Jurkat, Clone E6-1 (cell line): ENCODE measurements at places on chromosomes 13 and 19.
A peak's percentile ranks its signal among the peaks of the same experiment; 100 is the strongest.

GRCh38 chr19:40080289-40080688, 10.5 kb downstream of the ZNF780A start:
- no peak for DNase-seq

DNA sequence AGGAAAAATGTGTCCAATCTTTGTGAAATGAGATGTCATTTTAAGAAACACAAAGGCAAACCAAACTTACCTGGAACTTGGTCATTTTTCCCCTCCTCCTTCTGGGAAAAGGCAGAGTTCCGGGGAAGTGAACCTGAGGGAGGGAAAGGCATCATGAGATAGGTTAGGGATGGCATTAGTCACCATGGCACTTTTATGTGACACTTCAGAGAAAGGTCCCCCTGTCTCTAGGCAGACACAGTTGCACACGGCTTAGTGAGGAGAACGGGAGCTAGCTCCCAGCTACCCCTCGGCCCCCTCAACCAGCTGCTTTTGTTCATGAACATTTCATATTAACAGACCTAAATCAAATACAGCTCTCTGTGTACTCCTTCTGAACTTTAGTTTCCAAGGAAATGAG, 1.5 kb downstream of the ZNF235 start:
- no peak for DNase-seq

- DNase-seq = no peak
These were observed 1.9 kb downstream of the SIGLEC5 start for GRCh38 chr19:51628153-51628939.

DNA sequence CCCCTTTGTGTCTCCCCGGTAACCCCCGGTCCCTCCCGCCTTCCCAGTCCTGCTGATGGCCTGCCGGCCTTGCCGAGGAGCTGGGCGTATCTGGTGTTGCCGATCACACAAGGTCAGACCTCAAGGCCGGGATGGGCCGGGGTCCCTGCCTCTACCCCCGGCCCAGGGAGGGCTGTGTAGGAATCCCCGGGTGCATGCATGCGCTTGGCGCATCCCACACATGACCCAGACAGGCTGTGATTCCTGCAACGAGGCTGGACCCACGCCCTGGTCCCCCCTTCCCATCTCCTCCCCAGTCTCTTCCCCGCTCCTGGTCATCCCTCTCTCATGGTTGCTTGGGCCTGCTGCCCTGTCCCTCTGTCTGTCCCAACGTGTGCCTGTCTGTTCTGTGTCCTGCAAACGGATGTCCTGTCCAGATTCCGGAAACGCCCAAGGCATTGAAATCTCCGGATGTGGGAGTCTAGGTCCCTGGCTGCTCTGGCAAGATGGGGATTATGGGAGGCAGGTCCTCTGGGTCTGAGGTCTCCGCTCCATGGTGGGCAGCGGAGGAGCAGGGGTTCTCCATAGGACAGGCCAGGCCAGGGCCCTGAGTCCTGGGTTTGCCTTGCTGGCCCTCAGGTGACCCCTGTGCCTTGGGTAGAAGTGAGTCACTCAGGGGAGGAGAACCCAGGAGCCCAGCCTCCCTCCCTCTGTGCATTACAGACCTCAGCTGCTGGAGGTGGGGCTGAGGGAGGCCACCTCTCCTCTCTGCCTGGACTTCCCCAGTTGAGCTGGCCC, 1.6 kb downstream of the PKN1 start:
- DNase-seq = no peak

DNA sequence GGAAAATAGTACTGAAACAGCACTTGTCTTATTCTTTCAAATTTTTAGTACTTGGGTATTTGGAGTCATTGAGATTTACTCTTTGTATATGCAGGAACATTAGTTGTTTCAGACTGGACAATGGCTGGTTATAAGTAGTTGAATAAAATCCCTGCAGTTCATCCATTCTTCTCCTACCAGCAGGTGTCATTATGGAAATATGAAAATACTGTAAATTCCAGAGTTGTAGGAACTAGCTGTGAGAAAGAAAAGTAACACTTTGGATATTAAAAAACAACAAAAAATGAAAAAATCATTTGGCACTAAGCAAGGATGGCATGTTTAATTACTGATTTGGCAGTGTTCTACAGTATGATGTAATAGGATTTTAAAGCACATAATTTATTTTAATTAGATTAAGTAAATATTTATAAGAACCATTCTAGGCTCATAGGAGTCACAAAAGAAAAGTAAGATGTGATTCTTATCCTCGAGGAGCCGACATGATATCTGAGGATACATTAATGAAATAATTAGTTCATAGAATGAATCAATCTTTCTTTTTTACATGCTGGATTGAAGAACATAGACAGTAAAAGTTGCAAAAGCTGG, 155.3 kb downstream of the KCNRG start:
- DNase-seq = no peak

DNA sequence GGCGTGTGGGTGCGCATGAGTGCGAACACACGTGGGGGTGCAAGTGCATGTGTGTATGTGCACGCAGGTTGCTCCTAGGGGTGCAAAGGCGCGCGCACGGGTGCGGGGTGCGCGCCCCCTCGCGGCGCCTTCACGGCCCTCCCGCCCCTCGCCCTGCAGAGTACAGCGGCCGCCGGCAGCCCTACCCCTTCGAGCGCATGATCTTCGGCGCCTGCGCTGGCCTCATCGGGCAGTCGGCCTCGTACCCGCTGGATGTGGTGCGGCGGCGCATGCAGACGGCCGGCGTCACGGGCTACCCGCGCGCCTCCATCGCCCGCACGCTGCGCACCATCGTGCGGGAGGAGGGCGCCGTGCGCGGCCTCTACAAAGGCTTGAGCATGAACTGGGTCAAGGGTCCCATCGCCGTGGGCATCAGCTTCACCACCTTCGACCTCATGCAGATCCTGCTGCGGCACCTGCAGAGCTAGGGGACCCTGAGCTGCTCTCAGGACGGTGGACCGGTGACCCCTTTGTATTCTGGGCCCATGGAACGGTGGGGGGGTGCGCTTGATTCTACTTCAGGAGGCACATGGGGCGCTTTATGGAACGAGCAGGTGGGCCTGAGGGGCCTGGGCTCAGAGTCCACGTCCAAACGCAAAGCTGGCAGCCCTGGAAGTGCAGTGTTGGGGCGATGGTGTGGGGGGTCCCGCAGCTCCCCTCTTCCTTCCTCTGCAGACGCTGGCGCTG, 27.7 kb downstream of the TMEM161A start:
- DNase-seq = no peak

GRCh38 chr19:46915386-46915785, 54.6 kb downstream of the ARHGAP35 start:
- DNase-seq = no peak

DNA sequence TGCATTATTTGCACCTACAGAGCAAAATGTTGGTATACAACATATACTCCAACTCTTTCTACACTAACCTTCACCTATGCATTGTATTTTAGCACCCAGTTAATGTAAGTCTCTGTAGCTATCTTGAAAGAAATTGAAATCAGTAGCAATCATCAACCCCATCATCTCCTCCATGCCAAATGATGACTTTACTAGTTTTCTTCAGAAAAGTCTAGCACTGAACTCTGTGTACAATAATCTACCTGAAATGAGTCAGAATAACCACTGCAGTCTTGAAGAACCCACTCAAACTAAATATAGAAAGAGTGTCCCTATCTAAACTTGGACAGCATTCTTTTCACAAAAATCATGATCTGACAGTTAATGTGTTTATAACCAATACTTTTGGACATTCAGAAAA, 9.8 kb downstream of the IRS2 start:
- DNase-seq = no peak

GRCh38 chr13:31674051-31674450, 65.3 kb upstream of the RXFP2 start:
- DNase-seq = no peak

- DNase-seq = peak; percentile 53
These were observed 111.9 kb downstream of the KCNRG start for GRCh38 chr13:50126993-50127725.

DNA sequence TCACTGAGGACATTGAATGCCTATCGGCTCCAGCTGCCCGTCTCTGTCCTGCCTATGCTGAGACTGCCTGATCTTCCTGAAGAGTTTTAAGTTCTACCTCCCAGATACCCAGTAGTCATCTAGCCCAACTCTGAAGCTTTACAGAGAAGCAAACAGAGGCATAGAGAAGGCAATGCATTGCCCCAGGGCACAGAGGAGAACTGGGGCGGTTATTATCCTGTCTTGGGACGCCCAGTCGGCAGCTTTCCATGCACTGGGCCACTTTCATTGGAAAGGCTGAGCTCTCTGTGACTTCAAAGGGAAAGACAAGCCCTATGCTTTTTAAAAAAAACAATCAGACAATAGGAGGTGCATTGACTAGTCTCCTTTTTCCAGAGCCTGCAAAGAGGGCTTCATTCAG, 71.6 kb downstream of the HSPH1 start:
- no peak for DNase-seq
